Left renal cortex interstitium (tissue), 4 donors: ENCODE measurements at places on chromosomes 1 and 21.

DNA sequence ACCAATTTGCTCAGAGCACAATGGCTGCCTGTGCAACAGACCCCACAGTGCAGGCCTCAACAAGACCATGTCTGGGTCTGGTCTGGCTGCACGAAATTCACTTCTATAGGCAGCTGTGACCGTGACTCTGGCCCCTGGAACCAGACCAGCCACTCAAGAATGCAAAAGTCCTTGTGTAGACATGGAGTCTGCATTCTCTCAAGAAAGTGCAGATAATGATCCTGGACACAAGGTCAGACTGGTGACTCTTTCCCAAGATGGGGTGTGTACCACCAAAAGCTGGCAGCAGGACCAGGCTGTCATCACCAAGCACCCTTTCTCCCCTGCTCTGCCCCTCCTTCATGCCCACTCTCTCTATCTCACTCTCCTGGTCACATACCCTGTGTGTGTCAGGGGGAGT lies 7.1 kb upstream of the METTL25B start:
- no peak for DNase-seq

DNA sequence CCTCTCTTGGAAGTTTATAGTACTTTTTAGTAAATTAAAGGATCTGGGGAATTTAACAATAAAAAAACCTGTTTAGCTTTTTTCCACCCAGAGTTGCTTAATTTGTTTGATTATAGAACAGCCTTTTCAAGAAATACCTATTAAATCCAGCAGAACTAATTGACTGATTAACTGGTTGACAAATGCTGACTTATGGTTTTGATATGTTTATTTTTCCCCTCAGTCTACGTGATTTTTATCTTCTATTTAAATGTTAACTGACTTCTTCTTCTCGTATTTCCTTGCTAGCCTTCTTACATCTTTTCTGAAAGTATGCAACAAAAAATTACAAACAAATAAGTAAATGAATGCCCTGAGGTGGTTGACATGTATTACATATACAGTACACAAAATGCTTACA lies 302.9 kb upstream of the SPAG17 start:
- DNase-seq = no peak

DNA sequence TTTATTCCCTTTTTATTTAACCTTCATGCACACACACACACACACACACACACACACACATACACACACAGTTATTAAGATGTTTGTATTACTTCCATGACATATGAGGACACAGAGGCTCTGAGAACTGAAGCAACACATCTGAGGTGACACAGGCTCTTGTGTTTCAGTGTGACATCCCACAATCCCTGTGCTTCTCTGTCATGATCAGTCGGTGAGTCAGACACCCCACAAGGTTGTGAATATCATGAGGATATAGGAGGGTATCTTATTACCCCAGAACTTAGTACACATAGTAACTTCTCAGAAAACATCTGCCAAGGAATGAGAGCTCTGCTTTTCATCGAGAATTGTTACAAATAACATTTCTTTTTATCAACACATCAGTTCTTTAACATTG lies 459.3 kb downstream of the PLPP3 start:
- no peak for DNase-seq

DNA sequence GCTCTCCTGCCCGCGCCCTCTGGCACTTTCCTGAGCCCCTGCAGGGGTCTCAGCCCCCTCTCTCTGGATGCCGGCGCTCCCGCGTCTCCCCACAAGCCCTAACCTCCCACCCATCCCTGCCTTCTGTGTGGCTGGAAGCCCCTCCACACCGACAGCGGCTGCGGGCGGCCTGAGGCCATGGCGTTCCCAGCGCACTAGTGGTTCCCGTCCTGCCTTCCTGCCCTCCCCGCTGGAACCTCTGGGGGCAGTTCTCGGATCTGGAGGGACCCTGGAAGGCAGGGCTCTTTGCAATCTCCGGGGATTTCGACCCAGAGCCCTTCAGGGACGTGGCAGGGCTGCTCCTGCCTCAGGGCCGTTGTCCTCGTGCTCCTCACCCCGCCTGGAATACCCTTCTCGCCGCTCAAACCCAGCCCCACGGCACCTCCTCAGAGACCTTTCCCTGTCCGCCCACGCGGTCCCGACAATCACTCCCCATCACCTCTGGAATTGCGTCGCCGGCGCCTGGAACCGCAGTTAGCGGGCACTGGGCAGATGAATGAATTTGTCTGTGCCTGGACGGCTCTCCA lies 493 bp upstream of the ESPN start:
- no peak for DNase-seq

GRCh38 chr1:155071701-155072100 lies 6.9 kb upstream of the EFNA3 start:
- no peak for DNase-seq

GRCh38 chr1:206925106-206925736 lies 3.5 kb upstream of the FCMR start:
- DNase-seq = no peak

DNA sequence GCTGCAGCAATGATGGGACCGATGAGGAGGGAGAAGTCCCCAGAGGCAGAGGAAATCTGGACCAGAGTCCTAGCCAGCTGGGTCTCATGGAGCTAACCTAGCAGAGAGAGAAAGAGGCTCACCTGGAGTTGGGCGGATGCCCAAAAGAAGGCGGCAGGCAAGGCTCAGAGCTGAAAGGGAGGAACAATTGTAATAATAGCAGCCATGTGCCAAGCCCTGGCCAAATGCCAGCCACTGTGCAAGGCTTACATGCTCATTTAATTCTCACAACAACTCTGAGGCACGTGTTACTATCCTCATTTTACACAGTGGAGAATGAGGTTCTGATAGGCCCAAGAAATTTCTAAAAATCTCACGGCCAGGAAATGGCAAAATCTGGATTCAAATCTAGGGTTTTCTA lies 50.0 kb upstream of the ZNF648 start:
- DNase-seq = no peak

DNA sequence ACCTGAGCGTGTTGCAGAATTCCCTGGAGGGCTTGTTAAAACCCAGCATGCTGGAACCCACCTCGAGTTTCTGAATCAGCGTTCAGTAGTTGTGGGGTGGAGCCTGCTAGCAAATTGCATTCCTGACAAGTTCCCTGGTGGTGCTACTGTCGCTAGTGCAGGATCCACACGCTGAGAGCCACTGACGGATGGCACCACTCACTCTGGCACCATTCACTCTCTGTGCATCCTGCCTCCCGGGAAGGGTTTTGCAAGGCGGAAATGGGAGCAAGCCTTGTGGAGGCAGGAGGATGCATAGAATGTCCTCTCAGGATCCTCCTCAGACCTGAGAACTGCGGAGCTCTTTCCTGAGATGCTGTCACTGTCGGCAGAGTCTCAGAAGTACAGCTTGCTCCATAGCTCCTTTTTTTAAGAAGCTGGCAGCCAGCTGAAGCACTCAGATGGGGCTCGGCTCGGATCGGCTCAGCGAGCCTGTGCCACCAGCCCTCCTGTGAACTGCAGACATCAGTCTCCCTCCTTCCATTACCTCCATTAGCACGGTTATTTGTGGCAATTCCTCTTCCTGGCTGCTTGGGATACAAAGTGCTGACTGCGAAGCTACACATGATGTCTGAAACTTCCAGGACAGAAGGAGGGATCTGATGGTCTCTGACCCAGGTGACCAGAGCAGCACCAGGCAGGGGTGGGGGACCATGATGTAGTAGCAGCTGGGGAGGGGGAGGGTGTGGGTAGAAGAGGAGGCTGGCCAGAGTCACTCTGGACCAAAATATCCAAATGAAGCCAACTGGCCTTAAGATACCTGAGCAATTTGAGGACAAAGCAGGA lies 89.6 kb downstream of the C1orf94 start:
- DNase-seq = no peak

GRCh38 chr1:161115132-161115711 lies 2.6 kb downstream of the PFDN2 start:
- DNase-seq = no peak

- DNase-seq = no peak
These were observed 92.4 kb downstream of the PRDM2 start for GRCh38 chr1:13792419-13792818.

- no peak for DNase-seq
These were observed 50.1 kb downstream of the PBX1 start for GRCh38 chr1:164609089-164609488.

DNA sequence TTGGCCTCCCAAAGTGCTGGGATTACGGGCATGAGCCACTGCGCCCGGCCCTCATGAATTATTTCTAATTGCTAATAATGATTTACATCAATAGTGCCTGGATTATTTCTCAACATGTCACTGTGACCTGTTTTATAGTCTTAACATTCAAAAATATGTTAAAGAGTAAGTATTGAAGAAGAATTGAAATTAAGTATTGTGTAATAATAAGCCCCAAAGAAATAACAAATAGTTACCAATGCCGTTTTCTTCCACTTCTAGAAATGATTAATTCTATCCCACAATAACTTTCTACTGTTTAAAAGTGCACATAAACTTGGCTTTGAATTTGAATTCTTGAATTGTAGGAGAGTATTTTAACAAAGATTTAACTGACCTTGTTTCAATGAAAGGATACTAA lies 19.5 kb downstream of the SPATA17 start:
- no peak for DNase-seq

DNA sequence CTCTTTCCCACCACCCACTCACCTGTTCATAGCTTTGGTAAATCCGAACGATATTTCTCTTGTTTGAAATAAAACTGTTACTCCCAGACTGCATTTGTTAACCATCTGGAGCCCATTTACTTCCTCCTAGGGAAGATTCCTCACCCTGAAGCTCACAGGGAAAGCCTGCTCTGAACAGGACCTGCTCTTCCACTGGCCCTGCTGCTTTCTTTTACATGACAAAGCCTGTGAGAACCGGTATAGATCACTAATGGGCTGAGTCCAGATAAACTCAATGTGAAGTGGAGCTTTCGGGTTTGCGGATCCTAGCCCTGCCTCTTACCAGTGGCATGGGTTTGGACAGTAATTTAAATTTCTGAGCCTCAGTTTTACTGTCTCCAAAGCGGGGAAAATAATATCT lies 45.2 kb downstream of the FAM163A start:
- DNase-seq = no peak

GRCh38 chr1:183824291-183824690 lies 19.4 kb downstream of the RGL1 start:
- no peak for DNase-seq

- DNase-seq = no peak
These were observed 34.9 kb upstream of the PPP1R15B start for GRCh38 chr1:204446413-204447111.

GRCh38 chr1:39434797-39435395 lies 56.5 kb upstream of the BMP8A start:
- DNase-seq = no peak

DNA sequence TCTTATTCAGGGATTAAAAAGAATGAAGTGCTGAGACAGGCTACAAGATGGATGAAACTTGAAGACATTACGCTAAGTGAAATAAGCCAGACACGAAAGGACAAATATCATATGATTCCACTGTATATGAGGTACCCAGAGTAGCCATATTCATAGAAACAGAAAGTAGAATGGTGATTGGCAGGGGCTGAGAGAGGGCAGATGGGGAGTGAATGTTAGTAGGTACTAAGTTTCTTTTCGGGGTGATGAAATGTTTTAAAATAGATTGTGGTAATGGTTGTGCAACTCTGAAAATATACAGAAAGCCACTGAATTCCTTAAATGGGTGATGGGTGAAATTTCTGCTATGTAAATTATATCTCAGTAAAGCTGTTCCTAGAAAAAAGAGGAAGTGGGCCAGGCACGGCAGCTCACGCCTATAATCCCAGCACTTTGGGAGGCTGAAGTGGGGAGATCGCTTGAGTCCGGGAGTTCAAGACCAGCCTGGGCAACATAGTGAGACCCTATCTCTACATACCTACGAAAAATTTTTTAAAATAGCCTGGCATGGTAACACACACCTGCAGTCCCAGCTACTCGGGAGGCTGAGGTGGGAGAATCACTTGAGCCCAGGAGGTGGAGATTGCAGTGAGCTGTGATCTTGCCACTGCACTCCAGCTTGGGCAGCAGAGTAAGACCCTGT lies 15.9 kb downstream of the SLC27A3 start:
- DNase-seq = no peak

DNA sequence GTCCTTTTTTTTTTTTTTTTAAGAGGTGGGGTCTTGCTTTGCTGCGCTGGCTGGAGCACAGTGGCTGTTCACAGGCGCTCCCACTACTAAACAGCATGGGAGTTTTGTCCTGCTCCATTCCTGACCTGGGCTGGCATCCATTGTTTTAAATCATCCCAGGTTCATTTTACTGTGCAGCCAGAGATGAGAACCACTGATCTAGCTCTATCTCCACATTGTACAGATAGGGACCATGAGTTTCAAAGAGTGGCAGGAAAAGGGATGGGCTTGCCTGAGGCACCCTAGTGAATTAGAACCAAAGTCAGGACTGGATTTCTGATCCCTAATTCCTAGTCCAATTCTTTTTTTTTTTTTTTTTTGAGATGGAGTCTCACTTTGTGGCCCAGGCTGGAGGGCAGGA lies 7.2 kb upstream of the TMEM222 start:
- DNase-seq = no peak

DNA sequence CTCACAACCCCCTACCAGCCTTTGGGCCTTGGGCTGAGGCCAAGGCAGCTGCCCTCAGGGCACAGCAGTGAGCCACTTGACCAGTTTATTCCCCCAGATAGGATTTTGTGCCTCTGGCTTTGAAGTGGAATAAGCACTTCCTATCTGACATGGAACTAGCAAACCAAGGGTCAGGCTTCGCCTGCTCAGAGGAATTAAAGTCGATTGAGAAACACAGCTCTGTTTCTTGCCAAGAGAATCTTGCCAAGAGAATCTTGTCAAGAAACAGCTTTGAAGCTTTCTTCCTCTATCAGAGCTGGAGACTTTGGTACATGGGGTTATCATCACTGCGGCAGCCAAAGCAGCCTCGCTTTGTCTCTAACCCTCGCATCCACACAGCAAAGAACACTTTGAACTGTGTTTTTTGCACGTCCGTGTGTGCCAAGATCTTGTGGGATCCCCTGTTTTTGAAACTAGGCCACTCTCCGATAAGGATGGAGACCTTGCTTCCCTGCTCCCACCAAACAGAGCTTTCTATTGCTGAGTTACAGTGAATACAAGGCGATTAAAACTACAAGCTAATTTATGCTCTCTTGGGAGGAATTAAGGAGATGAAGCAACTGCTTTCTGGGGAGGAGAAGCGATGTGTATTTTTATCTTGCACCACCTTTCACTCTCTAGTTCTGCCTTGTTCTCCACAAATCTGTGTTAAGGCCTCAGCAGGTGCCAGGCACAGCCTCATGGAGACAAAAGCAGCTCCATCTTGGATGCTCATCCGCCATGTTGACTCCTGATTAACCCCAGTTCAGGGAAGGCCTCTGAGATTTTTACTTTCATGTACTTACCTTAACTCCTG lies 67.3 kb downstream of the RHOU start:
- DNase-seq = no peak

DNA sequence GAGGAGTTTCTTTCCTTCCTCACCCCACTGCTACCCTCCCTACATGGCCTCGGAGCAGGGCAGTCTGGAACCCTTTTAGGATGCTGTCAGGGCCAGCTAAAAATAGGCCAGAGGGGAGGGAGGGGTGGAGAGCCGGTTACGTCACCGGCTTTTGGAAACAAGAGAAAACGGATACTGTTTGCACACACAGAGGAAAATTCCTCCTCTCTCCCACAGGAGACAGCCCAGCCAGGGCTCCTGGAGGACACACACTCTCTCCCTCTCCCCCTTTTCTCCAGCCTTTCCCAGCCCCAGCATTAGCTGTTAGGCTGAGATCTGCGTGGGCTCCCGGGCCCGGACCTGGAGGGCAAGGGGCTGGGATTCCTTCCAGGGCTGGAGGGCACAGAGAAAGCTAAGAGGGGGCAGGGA lies 20.0 kb upstream of the ALDH4A1 start:
- DNase-seq = no peak

GRCh38 chr1:18304151-18304869 lies 176.4 kb upstream of the KLHDC7A start:
- DNase-seq = no peak
